ENCODE measurements at places on chromosomes 2 and 18.

DNA sequence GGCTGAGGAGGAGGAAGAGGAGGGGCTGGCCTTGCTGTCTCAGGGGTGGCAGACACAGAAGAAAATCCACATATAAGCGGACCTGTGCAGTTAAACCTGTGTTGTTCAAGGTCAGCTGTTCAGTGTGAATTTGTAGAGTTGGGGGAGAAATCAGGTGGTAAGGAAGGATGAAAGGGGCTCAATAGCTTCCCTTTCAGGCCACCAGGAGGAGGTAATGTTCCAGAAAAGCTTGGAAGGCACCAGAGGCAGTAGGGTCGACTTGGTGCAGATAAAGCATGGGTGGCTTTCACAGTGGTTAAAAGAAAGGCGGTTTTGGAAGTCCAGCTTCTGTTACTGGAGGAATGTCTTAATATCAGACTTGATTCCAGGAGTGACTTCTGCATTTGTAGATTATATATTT, 167.4 kb downstream of the THSD7B start:
- DNase-seq: peak; percentile 17

DNA sequence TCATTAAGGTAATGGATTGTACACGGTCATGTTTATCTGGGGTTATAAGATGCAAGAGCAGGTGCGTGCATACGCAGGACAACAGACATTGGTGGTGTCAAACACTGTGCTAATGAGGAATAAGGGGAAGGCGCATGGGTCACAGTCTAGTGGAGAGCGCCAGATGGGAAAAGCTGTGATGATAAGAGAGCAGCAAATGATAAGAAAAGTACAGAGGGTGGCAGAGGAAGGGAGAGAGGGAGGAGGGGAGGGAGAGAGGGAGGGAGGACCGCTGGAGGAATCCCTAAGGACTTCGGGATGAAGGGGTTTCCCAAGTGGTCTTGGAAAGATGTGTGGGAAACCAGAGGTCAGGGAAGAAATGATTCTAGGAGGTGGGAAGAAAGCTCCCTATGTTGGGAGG, 2.9 kb downstream of the TNFRSF11A start:
- DNase-seq: no peak

- no peak for DNase-seq
These were observed 85.1 kb upstream of the FOXI3 start for GRCh38 chr2:88537640-88538039.

- DNase-seq: no peak
These were observed 182.1 kb downstream of the ZNF804A start for GRCh38 chr2:184780384-184780783.

DNA sequence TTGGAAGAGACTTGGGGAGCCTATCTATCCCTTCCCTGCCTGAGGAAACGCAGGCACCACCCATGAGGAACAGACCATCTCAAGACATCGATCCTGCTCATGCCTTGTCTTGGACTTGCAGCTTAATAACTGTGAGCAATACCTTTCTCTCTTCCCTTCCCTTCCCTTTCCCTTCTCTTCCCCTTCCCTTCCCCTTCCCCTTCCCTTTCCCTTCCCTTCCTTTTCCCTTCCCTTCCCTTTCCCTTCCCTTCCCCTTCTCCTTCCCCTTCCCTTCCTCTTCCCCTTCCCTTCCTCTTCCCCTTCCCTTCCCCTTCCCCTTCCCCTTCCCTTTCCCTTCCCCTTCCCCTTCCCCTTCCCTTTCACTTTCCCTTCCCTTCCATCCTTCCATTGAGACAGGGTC, 650.7 kb upstream of the SOX11 start:
- DNase-seq: no peak
